Hematopoietic multipotent progenitor cell treated with erythropoietin and hydrocortisone succinate and interleukin-3 and kit ligand, for 4 days (in vitro differentiated cells): ENCODE measurements at places on chromosomes 4 and X.
A peak's percentile ranks its signal among the peaks of the same experiment; 100 is the strongest.

DNA sequence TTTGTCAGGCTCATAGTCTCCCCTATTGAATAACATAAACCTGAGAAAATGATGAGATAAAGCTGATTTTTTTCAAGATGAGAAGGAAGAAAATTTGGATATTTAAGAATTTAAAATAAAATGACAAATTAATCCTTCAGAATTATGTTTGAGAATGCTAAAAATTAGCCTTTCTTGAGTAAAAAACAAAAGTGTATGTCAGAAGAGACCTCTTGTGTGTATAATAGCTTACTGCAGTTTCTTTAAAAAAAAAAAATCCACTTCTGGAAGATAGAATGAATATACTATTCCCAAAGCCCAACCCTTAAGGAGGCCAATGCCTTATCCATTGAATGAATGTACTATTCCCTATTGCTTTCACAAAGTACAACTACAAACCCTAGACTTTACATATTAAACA is 281.8 kb downstream of the RAPGEF2 start:
- DNase-seq, result no peak

DNA sequence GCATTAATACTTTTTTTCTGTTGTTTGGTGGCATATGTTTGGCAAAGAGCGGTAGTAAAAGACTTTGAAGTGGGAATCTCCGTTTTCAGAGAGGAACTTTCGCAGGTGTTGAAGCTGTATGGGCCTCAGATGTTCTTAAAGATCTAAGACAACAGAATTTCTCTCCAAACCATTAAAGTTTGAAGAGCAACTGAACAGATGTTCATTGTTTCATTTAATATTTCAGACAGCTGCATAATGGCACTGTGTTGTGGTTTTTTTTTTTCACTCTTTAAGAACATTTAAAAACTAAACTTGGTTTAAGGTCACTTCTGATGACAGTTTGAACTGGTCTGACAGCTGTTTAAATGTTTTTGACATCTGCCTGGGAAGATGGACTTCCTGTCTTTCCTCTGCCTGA is 882.7 kb upstream of the PCDH10 start:
- DNase-seq, result no peak

DNA sequence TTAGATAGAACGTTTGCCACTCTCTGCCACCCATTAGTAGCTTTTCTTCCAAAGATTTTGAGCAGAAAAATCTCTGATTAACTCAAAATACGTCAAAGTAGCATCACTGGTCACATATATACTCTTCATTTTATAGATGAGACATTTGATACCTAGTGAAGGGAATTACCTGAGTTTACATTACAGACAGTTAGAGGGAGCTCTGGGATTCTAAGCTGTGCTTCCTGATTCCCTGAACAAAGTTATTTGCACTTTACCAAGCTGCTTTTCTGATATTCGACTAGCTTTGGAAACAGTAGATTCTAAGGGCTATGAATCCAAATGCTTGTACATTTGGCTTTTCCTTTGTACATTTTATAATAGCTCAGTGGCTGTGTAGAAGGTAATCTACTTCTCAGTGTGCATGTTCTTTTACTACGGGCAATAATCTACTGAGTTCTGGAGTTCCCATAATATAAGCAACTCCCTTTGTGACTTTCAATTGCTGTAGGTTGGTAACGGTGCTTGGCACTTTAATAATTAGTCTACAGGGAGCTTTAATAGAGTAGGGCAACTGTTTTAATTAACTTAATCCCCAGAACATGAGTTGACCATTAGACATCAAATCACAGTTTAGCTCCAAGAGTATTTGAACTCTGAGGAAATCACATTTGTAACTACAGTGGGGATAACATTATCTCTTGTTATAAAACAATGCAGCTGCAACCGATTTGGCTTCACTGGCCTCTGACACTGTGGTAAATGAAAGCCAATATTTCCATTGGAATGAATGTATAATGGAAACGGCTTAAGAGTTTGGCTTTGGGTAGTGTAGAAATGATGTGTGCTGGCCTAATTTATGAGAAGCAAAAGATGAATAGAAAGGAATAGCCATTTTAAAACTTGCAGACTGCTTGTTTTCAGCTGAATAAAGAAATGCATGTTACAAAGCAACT is 1602.4 kb downstream of the STIM2 start:
- DNase-seq, result no peak

GRCh38 chr4:36317721-36318120 is 36.3 kb downstream of the DTHD1 start:
- DNase-seq, result peak; percentile 61

GRCh38 chr4:179536694-179537093 is 2094.5 kb upstream of the AGA start:
- DNase-seq, result no peak

DNA sequence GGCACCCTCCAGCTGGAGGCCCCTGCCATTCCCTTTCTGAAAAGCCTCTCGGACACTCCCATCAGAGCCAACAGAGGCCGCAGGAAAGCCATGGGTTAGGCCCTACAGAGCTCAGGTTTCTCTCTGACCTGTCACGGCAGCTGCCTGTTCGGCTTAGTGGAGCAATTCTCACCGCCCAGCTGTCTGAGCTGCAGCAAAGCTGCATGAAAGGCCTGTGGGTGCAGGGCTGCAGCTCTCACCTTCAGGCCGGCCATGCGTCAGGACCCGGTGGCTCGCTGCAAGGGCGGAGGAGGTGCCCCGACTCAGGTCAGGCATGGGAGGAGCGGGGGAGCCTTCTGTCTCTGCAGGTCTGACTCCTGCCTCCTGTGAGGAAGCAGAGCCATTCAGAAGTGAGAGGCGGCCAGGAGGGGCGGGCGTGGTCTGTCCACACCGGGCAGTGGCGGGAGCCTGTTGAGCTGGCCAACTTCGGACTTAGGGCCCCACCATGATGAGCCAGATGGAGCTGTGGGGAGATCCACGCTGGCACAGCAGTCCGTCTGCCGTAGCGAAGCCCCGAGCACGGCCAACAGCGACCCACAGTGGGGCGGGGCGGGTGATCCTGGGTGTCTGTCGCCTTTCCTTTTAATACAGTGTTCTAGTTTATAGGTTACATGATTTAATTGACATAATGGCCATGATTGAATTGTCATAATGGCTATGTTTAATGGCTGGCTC is 23.4 kb downstream of the PDE6B start:
- DNase-seq, result no peak

- peak; percentile 2 for DNase-seq
Observed at GRCh38 chr4:23680671-23681518, 209.0 kb downstream of the PPARGC1A start.
